Activated CD4-positive, alpha-beta memory T cell treated with anti-CD3 and anti-CD28 coated beads, Interleukin-2, amount 10 ng/mL, durations not matched to agents 7 days and 5 days (primary cell): ENCODE measurements at places on chromosomes 16 and 17.

- no peak for DNase-seq
These were observed 136.9 kb downstream of the SLC39A11 start for GRCh38 chr17:72955391-72956140.

DNA sequence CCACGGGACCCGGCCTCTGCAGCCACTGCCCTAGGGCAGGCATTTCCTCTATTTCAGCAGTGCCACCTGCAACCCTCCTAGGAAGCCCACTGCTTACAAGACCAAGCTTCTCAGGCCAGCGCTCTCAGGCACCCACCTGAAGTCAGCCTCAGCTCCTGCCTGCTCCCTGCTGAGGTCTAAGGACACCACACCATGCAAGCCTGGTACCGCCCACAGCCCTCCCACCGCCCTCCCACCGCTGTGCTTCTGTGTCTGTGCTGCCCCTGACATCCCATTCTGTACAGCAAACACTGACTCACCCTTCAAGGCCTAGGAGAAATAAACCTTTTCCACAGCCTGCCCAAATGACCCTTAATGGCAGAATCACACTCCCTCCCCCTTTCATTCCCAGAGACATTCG lies 6.3 kb downstream of the CLUH start:
- DNase-seq, result no peak

GRCh38 chr16:75340741-75341491 lies 89.5 kb upstream of the BCAR1 start:
- no peak for DNase-seq

DNA sequence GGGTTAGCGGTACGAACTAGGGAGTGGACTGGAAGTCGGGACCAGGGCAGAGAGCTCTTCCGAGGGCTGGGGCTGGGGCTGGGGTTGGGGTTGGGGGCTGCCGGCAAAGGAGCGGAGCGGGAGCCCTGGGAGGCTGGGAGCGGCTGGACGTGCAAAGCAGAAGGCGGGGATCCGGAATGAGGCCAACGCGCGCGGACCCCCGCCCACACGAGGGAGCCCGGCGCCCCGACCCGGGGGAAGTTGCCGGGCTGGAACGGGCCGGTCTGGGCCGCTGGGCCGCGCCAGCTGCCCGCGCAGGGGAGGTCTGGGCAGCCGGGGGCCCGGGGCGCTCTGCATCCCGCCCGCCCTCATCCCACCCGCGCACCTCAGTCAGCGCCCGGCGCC lies 323 bp downstream of the ST3GAL2 start:
- DNase-seq, result no peak

GRCh38 chr17:73748508-73748907 lies 104.3 kb upstream of the SDK2 start:
- no peak for DNase-seq

- DNase-seq, result no peak
These were observed 45.2 kb downstream of the TOX3 start for GRCh38 chr16:52501746-52502145.

- peak; percentile 39 for DNase-seq
These were observed 55.3 kb downstream of the SKAP1 start for GRCh38 chr17:48374650-48375230.

DNA sequence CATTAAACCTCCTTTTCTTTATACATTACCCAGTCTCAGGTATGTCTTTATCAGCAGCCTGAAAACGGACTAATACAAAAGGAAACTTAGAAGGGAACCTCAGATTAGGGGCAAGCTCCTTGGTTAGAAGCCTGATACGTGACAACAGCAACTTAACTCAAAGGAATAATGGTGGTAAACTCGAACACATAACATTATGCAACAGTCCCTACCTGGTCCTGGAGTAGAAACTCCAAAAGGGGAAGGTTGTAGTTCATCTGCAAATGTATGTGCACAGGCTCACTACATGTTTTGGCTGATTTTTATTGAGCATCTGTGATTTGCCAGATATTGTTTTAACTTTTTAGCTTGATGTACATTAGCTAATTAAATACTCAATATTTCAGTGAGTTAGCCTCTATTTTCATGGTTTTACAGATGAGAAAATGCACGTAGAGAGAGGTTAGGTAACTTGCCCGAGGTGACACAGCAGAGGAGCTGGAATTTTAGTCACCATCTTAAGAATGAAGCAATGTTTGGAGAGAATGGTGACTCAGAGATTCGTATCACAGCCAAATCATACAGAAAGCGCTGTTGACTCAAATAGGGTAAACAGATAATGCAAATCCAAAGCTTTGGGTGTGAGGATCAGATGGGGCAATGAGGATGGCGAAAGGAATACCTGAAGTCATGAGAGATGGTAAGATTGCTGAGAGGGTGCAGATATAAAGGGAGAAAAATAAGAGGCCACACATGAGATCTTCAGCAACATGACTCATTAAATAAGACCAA lies 194.9 kb upstream of the RBFOX1 start:
- DNase-seq, result no peak

DNA sequence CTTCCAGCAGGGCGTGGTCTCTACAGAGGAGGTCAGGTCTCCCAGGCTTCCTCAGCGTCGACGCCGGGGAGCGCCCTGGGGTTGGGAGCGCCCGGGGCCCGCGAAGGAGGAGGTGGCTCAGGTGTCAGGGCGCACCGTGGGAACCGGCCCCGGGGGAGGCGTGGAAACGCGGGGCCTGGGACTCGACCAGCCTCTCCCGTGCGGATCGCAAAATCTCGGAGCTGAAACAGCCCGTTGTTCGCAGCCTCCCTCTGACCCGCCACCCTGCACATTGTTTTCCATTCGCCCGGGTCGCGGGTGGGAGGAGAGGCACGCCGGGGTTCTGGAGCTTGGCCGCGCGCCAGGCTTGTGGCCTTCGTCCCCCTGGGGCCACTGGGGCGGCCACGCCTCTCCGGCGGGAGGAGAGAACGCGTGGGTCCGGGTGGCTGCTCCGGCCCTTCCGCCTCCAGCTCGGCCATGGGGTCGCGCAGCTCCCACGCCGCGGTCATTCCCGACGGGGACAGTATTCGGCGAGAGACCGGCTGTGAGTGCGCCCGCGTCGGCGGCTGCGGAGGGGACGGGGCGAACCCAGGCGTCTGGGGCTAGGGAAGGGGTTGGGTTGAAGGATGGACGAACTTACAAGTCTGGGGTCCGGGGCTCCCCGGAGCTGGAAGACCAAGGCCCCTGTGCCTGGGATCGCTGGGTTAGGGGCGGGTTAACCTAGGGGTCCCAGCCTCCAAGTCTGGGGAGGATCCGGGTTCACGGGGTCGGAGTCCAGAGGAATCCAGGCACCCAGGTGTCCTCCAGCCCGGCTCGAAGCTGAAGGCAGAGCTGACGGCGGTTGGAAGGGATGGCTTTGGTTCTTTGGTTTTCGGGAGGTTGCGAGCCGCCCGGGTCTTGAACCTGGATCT lies at the start of gene CHP2:
CHP2 (plus strand) TSS at position 433 of the 890 bp plus-strand sequence; CDS start at position 457, 24 bp downstream.
- no peak for DNase-seq

GRCh38 chr16:88597856-88598491 lies 27.8 kb downstream of the ZC3H18 start:
- DNase-seq, result no peak

DNA sequence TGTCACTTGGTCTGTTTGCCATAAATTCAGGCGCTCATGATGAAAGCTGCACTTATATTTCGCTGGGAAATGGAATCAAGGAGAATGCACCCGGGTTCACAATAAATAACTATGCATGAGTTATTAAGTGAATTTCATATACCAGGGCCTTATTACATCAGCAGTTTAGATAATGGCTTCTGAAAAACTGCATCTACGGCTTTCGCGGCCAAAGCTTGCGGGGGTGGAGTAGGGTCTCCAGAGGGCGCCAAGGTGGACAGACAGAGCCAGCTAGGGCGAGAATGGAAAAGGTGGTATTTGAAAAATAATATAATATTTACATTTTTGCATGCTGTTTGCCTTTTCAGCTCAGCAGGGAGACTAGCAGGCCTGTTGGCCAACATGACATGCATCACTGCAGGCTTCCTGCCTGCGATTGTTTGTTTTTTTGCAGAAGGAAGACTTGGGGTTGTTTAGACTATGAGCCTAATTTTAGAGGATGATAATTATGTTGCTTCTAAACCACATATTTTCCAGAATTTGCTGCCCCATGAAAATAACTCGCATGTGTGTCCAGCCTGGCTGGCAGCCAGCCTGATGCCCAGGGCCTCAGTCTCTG lies 173.8 kb upstream of the IRX3 start:
- DNase-seq, result no peak

- no peak for DNase-seq
These were observed 17.1 kb downstream of the PLK1 start for GRCh38 chr16:23695756-23696155.

- no peak for DNase-seq
These were observed 13.9 kb downstream of the RECQL5 start for GRCh38 chr17:75652934-75653549.

DNA sequence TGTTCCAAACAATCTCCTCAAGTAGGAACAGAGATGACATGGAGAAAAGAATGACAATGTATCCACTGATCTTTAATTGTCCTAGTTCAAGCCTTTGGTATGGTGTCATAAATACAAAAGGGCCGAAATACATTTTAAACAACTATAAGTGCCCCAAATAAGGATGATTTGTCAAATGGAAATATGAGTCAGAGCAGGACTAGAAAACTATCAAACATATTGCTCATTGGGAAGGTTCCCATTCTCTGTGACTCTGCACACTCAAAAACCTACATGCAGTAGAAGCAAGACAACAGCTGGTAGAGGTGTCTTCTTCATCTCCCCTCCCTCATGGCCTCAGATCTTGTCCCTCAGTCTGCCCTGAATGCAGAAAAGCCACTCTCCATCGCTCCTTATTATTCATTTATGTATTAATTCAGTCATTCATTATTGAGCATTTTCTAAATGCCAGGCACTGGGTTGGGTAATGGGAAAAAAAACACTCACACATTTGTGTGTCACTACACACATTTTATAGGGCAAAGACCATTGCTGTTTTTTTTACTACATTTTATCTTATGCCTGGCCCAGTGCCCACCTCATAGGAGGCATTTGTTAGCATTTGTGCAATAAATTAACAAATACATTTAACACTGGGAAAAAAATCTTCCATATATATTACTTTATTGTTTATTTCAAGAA lies 10.1 kb downstream of the CA10 start:
- no peak for DNase-seq

DNA sequence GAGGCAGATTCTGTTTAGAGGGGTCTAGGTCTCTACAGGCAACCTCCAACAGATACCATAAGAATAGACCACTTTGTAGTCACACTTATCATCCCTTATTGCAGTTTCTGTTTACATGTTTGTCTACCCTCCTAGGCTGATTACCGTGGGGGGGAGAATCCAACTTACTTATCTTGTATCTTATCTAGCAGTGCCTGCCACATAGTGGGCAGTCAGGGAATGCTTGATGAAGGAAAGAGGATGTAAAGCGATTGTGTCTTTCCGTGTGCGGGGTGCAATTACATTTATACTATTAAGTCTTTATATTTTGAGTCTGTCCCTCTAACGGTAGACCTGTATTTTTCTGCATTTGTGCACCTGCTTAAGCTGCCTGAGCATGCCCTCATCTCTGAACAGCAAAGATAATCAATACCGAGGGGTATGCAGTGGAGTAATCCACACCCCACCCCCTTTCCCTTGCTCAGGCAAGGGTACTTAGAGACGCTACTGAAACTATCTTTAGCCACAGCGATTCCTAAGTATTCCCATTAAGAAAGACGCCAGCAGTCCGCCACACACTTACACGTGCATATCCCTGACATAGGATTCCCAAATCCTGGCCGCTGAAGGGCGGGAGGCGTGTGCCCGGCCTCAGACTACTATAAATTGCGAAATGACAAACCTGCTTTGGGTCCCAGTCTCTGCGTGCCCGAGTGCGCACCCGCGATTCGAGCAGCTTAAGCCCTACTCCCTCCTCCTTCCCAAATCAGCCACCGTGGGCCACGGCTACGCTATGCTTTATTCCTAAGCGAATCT lies 635 bp upstream of the AATF start:
- no peak for DNase-seq

DNA sequence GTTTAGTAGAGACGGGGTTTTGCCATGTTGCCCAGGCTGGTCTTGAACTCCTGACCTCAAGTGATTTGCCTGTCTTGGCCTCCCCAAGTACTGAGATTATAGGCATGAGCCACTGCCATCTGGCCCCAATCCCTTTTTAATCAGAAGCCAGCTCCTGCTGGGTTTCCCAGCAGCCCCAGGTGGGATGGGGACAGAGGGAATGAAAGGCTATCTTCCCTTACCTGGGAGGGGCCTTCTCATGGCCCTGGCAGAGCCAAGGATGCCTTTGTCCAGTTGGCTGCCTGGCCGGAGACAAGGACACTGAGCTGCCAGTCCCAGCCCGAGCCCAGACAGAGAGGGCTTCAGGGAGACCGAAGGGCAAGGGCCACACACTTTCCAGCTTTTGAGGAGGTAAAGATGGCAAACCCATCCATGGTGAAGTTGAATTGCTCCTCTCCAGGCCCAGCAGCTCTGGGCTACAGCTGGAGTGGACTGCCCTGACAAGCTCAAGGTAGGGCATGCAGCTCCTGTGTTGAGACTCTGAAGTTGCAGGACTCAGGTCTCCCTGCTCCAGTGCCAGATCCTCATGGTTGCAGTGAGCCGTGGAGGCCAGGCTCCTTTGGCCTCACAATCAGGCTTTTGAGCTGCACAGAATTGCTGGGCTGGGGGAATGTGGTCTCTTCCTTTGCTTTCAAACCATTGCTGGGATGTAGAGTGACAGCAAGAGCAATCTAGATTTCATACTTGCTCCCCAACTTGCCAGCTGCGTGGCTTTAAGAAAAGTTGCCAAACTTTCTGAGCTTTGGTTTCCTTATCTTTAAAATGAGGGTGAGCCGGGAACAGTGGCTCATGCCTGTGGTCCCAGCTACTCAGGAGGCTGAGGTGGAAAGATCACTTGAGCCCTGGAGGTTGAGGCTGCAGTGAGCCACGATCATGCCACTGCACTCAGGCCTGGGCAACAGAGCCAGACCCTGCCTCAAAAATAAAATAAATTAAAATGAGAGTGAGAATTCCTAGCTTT lies 44.5 kb upstream of the IL34 start:
- DNase-seq, result no peak

- peak; percentile 9 for DNase-seq
These were observed 9.8 kb upstream of the LASP1NB start for GRCh38 chr17:38915639-38915995.
